Fibroblast of the aortic adventitia (primary cell): ENCODE measurements at places on chromosomes 5 and 9.
A peak's percentile ranks its signal among the peaks of the same experiment; 100 is the strongest.

- no peak for DNase-seq
Observed at GRCh38 chr9:127195976-127196825, 68.4 kb upstream of the GARNL3 start.

- no peak for DNase-seq
Observed at GRCh38 chr5:179901915-179902762, 5.6 kb downstream of the TBC1D9B start.

DNA sequence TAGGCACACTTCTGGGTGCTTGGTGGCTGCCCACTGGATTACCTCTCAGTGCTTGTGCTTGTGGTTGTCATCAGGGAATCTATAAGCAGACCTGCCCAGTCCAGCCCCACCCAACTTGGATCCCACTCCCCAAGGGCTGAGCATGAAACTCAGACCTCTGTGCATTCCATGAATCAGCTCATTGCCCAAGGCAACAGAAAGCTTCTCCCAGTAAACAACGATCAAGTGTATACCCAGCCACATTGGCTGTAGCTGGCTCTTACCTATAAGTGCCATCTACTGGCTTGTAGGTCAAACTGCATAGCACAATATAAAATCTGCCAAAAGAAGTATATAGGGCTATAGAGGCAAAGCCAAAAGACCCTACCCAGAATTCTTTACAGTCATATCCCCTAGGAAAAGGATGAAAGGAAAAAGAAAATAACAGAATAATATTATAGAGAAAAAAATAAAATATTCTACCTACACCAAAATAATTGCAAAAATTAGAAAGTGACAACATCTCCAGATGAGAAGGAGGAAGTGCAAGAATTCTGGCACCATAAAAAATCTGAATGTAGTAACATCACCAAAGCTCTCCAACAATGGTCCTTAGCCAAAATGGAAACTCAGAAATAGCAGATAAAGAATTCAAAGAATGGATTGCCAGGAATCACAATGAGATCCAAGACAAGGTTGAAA is 321.0 kb upstream of the TRPC7 start:
- peak; percentile 49 for DNase-seq

DNA sequence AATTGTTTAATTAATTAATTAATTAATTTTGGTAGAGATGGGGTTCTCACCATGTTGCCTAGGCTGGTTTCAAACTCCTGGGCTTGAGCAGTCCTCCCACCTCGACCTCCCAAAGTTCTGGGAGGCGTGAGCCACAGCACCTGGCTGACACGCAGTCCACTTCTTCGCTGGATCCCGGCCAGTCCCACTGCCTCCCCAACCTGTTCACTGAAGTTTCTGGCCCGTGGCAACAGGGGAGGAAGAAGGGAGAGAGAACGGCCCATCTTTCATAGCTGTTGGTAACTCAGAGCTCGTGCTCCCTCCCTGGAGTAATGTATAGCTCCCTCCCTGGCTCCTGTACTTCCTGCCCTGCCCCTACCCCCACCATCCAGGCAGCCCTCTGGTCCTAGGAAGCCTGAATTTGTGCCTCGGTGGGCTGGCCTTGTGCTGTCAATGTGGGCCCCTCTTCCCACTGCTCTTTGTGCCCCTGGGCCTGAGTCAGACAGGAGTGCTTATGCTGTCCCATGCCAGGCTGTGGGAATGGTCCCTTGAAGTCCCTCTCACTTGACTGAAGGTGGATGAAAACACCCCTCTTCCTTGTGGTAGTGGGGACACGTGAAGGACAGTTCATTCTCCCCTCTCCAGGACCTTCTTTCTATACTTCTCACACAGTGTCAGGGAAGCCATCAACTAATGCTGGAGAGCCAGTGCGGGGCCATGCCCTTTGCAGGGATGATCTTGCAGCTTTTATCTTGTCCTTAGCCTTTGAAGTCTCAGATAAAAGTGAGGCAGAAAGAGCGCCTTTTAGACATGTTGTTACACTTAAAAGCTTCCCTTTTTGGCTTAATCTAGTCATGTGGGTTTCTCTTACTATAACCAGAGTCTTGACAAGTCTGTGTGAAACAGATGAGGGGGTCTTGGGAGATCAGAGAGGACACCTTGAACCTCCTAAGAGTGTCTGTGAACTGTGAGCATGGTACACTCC is 38.1 kb downstream of the ANGPTL2 start:
- no peak for DNase-seq

- no peak for DNase-seq
Observed at GRCh38 chr9:123756484-123757106, 173.3 kb downstream of the DENND1A start.

DNA sequence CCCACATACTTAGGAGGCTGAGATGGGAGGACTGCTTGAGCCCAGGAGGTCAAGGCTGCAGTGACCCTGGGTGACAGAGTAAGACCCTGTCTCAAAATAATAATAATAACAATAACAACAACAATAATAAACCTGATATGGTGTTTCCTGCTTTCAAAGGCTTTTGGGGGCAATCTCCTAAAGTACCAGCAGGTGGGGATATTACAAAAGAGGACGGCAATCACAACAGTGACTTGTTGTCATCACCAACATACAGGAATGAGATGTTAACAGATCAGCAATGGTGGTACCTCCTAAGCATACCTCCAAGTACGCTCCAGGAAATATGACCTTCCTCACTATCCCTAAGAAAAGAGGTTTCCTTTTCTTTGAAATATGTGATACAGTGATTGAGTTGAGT is 91.1 kb upstream of the RNF180 start:
- peak; percentile 46 for DNase-seq

DNA sequence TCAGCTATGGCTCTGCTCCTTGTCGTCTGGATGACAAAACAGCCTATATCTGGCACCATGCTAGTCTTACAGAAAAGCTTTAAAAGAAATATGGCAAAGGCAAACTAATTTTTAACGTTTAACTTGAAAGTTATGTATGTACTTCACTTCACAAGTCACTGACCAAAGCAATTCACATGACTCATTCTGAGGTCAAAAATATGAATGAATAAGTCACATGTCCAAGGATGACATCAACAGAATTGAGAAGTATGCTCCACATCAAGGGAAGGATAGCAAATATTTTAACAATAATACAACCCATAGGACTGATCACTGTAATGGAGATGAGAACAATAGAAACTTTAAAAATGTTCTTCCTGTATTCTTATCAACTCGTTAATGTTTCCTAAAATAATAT is 1072.6 kb upstream of the NUDT12 start:
- peak; percentile 8 for DNase-seq

- DNase-seq, result no peak
Observed at GRCh38 chr5:15966066-15966640, 213.4 kb downstream of the MARCHF11 start.
